Ovary (tissue), 10 donors: ENCODE measurements at places on chromosomes 16 and 17.

DNA sequence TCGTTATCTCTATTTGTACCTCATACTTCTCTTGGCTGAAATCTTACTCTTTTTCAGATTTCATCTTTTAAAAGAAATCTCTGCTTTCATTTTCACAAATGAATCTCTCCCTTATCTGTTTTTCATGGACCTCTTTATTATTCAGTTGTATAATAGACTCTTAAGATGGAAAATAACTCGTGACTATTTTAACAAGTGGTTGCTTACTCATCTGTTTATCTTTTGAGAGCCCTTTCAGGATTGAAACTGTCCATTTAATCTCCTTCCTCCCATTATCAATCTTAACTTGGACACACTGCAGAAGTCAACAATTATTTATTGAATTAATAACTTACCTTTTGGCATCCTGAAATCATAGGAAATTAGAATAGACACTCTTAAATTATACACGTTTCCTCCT is 68.8 kb downstream of the ABCA8 start:
- DNase-seq = no peak

GRCh38 chr17:36703860-36704266 is 102.5 kb downstream of the MRM1 start:
- peak; percentile 12 for DNase-seq

- DNase-seq = no peak
These were observed 222.9 kb downstream of the CDH8 start for GRCh38 chr16:61813339-61813738.

DNA sequence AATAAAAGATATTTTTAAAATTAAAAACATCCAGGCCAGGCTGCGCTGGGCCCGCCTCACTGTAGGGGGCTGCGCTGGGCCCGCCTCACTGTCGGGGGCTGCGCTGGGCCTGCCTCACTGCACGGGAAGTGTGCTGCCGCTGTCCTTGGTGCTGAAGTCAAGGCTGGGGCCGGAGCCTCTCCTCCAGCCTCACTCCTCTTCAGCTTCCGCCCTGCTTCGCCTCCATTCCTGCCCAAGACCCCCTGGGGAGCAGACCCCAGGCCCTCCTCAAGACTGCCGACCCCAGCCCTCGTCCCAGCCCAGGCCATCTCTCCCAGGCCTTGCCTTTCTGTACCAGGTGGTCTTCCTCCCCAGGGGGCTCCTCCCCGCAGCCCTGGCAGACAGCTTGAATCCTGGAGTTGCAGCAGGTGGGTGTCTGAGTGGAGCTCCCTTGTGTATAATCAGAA is 26.2 kb downstream of the ENDOV start:
- DNase-seq = peak; percentile 74

DNA sequence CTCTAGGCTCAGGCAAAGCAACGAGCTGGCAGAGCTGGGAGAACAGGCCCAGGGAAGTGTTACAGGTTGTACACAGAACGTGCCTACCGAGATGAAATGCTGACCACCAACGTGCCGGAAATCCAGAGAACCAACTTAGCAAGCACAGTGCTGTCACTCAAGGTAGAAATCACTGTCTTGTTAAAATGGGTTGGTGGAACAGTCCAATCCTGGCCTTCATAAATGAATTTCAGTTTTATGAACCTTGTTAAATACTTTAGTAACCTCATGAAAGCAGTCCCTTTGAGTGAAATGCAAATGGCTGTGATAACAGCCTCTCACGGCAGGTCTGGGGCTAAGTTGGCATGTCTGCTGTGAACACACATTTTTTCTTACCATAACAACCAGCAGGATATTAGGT is 29.0 kb downstream of the ETV4 start:
- DNase-seq = no peak

DNA sequence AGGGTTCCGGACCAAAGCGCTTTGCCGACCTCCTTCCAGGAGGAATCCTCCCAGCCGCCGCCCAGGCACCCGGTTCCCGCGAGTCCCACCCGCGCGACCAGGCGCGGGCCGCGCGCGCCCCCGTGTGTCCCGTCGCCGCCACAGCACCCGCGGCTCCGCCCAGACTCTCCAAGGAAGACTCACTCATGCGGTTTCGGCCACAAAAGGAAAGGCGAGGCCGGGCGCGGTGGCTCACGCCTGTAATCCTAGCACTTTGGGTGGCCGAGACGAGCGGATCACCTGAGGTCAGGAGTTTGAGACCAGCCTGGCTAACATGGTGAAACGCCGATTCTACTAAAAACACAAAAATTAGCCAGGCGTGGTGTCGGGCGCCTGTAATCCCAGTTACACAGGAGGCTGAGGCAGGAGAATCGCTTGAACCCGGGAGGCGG is 3.5 kb upstream of the PKMYT1 start:
- peak; percentile 65 for DNase-seq

DNA sequence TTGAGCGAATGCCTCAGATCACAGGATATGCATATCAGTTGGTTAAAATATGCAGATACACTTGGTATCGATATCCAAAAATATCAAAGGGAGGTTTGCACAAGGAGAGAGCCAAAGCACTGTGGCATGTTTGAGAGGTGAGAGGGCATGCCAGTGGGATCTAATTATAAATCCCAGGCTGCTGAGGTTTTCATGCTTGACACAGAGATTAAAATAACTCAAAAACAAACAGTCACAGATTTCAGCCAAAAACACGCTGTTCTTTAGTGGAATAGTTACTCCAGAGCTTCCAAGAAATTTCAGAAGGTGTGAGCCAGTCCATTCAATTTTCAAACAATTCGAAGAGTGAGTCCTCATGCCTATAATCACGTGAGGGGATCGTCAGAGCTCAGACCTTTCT is 477.9 kb downstream of the SOX9 start:
- no peak for DNase-seq

GRCh38 chr16:70801611-70802010 is 653 bp upstream of the VAC14 start:
- no peak for DNase-seq

DNA sequence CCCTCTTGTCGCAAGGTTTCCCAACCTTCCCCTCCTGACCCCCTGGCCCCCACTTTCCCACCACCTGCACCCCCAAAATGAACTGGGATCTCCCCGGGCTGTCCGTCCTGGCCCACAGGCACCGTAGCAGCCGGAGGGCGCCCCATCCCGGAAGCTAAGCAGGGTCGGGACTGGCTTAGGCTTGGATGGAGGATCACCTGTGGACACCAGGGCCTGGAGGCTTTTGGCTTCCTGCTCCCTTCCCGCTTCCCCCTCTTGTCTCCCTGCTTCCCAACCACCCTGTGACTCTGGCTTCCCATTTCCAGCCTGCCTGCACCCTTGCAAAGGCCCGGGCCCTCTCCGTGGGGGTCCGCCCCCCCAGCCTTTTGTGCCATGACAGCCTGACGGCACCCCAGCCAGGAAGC is 2291.3 kb downstream of the TP53TG3F start:
- no peak for DNase-seq

- DNase-seq = no peak
These were observed 30.3 kb downstream of the PIK3R5 start for GRCh38 chr17:8935191-8935590.

DNA sequence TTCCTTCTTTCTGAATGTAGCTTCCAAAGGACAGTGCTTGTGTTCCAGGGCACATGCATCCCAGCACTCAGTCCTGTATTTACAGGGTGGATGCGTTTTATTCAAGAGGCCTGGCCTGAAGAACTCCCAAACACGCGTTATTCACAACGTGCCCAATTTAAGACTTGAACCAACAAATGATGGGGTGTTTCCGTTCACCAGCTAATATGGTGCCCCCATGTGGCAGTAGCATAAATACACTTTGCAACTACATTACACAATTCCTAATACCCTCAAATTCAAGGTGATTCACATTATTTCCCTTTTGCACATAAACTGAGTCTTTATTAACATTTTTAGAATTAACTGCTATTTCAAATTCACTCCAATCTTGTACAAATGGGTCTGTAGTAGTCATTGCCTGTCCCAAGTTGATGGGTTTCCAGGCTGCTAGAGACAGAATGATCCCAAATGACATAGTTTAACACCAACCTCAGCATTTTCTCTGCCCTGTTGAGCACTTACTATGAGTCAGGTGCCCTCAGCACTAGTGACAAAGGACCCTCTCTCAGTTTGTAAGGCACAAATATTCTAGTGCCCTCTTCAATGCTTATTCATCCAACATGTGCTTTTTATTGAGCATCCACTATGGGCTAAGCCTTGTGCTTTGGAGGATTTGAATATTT is 26.9 kb downstream of the HSD17B2 start:
- DNase-seq = no peak

DNA sequence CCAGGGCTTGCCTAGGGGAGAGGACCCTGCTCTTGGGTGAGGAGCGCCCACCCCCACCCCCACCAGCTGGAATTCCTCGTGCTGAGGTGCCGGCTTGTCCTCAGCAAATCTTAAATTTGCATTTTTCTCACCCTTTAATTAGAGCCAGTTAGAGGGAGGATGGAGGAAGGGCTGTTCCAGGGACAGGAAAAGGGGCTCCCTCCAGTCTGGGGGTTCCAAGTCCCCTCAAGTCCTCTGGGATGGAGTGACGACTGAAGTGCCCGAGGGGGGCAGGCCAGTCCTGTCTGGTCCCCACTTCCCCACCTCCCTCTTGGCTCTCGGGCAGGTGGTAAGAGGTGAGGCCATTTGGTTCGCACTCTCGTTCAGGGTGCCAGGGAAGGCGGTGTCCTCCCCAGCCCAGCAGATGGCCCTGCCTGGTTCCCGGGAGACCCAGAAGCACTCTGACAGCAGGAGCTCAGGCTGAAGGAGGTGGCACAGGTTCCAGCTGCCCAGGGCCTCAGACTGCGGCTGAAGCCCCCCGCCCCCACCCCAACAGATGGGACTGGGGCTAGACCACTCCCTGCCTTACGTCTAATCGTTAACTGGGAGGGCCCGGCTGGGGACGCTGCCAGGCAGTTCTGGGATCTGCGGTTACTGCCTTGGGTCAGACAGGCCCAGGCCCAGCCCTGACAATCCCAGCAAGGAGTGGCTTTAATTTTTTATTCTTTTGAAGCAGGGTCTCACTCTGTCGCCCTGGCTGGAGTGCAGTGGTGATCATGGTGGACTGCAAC is 2.2 kb downstream of the RAB26 start:
- no peak for DNase-seq

DNA sequence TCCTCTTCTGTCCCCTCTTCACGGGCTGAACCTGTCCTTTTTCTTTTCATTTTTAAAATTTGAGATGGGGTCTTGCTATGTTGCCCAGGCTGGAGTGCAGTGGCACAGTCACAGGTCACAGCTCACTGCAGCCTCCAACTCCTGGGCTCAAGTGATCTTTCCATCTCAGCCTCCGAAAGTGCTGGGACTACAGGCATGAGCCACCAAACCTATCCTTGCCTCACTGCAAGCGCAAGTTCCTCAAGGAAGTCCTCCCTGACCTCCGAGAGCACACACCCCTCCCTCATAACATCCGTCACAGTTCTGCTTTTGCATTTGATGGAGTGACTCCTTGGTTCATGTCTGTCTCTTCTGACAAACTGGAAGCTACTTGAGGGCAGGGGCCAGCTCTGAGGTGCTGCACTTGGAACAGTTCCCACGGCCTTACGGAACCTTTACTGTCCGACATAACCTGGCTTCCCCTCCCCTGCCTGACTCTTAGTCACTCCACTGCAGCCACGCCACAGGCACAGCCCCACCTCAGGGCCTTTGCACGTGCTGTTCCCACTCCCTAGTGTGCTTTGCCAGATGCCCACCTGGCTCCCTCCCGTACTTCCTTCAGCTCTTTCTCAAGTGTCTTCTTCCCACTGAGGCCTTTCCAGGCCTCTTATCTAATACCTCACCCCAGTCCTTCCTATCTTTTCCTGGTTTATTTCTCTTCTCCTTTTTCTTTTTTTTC is 4.4 kb downstream of the TBX6 start:
- no peak for DNase-seq

DNA sequence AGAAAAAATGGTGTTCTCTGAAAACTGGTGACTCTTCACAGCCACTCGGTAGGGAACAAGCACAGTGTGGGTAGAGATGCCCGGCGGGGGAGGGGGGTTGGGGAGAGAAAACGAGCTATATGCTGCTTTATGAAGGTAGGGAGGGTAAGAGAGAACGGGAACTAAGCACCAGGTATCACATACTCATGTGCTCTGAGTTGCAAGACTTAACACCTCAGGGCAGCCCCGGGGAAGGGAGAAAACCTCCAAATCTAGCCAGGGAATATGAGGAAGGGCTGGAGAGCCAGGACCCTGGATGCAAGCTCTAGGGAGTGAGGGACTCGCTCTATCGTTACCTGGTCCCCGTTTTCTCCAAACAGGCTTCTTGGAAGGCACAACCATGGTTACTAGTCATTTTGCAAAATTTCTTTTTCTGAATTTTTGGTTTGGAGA is 35.3 kb downstream of the HIC1 start:
- DNase-seq = no peak

DNA sequence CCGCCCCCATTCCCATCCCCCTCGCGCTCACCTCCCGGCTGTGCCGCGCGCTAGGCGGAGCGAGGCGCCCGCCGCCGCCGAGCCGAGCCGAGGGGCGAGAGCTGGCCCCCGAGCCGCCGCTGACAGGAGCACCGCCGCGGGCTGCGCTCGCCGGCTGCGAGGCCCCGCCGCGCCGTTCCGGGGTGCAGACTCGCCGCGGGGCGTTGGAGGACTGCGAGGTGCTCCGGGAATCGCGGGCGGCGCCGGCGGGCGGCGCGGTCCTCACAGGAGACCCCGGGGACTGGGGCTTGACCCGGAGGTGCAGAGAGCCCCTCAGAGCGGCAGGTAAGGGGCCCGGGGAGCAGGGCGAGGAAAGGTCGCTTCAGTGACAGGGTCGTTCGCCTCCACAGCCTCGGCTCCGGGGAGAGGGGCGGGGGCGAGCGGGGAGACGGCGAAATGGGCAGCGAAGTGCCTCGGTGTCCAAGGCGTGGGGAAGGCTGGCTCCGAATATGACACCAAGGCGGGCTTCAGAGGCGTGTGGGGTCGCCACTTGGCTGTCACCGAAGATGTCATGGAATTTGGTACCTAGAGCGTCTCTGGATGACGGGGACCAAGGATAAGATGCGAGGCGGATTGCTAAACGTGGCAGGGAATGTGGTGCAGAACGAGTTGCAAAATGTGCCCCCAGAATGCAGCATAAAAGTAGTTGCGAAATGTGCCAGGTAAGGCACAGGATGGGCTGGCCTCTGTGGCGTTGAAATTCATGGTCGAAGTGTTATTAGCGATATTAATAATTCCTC is 580 bp downstream of the TANC2 start:
- peak; percentile 79 for DNase-seq

DNA sequence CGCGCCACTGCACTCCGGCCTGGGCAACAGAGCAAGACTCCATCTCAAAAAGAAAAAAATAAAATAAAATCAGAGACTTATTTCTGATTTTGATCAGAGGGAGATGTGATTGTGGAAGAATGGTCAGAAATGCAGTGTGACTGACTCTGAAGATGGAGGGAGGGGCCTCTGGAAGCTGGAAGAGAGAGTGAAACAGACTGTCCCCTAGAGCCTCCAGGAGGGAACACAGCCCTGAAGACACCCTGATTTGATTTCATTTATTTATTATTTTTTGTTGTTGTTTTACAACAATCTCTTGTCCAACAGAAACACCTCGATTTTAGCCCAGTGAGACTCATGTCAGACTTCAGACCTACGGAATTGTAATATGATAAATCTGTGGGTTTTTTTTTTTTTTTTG is 26.1 kb downstream of the BCL7C start:
- no peak for DNase-seq

GRCh38 chr17:28684963-28685362 is 23.0 kb downstream of the SUPT6H start:
- DNase-seq = peak; percentile 42
